GM23248 (cell line): ENCODE measurements at places on chromosomes 5 and 9. TPM values are rescaled to one million over a fixed set of nuclear protein-coding genes. Genes with fewer than 3 reads are reported as not detected.
A peak's percentile ranks its signal among the peaks of the same experiment; 100 is the strongest.

- DNase-seq: no peak
- no peaks in the 10 kb centered on the region for H3K36me3 ChIP-seq
- no peaks in the 10 kb centered on the region for H3K4me1 ChIP-seq
- H3K27me3 ChIP-seq: peaks cover 22% of the 10 kb centered on the region
Observed at GRCh38 chr5:36751886-36752285, 124.7 kb upstream of the NIPBL start.

- no peaks in the 10 kb centered on the region for H3K27me3 ChIP-seq
- no peaks in the 10 kb centered on the region for H3K4me1 ChIP-seq
- DNase-seq: no peak
- H3K27ac ChIP-seq: no peak overlapping the region
- H3K36me3 ChIP-seq: no peaks in the 10 kb centered on the region
- no peak overlapping the region for H3K4me3 ChIP-seq
Observed at GRCh38 chr9:79425840-79426239, 145.9 kb upstream of the TLE4 start.

DNA sequence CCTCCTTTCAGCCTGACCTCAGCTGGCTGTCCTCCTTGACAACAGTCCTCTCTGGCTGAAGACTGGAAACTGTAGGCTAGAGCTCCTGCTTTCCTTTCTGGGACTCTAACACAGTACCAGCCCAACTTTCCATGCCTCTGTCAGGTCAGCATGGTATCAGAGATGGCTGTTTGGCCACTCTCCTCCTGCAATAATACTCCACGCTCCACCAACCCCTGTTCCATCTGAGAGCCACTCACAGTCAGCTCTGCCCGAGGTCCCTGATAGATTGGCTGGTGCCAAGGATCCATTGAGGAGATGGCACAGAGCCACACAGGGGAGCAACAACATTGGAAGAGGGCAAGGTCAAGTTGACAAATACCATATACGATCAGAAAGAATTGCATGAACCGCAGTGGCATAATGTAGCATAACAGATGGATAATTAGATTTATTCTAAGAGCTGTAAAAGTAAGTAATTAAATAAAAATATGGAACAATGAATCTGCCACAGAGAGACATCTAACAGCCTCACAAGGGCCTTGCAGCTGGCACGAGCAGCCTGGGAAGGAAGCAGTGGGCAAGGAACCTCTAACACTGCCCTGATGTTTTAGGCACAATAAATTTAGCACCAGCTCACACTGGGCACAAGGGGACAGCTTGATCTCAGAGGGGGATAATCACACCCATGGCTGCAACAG is 94.3 kb upstream of the LRRTM2 start:
- no peak overlapping the region for H3K27ac ChIP-seq
- H3K27me3 ChIP-seq: no peaks in the 10 kb centered on the region
- peaks cover 22% of the 10 kb centered on the region for H3K4me1 ChIP-seq

DNA sequence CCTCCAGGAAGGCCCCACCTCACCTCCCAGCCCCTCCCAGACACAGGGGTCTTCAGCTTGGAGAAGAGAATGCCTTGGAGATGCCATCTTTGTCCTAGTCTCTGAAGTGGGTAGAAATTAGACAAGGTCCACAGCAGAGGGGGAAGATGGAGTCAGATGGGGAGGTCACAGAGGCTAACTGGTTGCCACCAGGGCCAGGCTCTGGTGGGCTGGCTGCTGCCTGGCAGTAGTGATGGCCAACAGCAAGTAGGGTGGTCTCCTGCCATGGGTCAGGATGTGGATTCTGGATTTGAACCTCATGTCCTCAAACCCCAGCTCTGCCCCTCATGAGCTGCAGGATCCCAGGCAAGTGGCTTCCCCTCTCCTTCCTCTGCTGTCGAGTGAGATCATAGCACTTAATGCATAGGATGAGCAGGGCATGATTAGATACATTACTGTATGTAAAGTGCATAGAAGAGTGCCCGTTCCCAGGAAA is 38.7 kb upstream of the NEK6 start:
- no peaks in the 10 kb centered on the region for H3K27me3 ChIP-seq
- H3K27ac ChIP-seq: no peak overlapping the region
- H3K4me3 ChIP-seq: no peak overlapping the region

GRCh38 chr9:111799915-111800526 is 5.3 kb upstream of the SHOC1 start:
- H3K27me3 ChIP-seq: no peaks in the 10 kb centered on the region
- H3K27ac ChIP-seq: no peak overlapping the region
- H3K4me1 ChIP-seq: no peaks in the 10 kb centered on the region
- H3K36me3 ChIP-seq: no peaks in the 10 kb centered on the region
- DNase-seq: no peak

DNA sequence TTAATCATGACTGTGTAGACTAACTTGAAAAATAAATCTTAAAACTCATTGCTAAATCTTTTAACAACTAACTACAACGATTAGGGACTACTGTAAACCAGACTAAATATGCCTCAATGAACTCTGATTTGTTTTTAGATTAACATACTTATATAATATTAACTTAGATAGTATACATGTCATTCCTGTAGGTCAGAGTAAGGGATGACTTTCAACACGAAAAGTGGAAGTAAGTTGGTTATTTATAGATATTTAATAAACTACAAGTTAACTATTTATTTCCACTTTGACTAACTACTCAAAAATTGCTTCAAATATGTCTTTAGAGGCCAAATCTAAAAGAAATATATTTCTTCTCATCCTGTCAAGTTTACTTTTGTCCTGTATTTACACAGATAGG is 795.6 kb downstream of the PTPRD start:
- no peak for DNase-seq
- H3K27me3 ChIP-seq: no peaks in the 10 kb centered on the region
- no peak overlapping the region for H3K27ac ChIP-seq
- no peak overlapping the region for H3K4me3 ChIP-seq
- H3K36me3 ChIP-seq: no peaks in the 10 kb centered on the region

DNA sequence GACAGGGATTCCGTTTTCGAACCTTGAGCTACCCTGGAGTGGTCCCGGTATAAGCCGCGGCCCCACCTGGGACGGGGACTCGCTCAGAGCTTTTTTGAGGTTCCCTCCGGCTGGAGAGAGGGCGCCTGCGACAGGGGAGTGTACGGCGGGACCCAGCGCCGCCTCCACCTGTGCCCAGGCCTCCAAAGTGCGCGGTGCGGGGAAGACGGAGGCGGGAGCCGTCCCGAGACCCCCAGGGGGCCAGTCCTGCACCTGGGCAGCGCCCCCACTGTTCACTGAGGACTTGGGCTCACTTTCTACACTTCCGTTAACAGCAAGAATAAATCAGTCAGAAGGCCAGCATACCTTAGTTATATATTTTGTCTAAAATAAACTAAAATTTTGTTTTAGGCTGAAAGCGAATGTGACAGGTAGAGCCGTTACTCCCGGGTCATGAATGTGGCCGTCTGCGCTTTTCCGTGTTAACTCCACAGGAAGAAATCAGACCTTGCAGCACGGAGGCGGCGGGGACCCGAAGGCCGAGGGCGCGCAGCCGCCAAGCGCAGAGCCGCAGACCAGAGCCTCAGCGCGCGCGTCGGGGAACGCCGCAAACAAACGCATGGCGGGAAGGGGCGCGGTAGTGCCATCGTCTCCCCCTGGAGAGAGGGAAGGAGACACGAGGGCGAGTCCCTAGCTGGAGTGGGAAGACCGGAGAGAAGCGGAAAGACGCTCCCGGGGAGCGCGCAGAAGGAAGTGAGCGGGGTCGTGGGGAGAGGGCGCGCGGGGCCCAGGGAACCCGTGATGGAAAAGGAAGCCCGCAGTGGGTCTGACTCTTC is 14.1 kb downstream of the TRIM7 start:
- DNase-seq: peak; percentile 72
- no peaks in the 10 kb centered on the region for H3K4me1 ChIP-seq
- no peaks in the 10 kb centered on the region for H3K27me3 ChIP-seq
- peak overlapping the region; percentile 87 for H3K4me3 ChIP-seq
- H3K27ac ChIP-seq: no peak overlapping the region

DNA sequence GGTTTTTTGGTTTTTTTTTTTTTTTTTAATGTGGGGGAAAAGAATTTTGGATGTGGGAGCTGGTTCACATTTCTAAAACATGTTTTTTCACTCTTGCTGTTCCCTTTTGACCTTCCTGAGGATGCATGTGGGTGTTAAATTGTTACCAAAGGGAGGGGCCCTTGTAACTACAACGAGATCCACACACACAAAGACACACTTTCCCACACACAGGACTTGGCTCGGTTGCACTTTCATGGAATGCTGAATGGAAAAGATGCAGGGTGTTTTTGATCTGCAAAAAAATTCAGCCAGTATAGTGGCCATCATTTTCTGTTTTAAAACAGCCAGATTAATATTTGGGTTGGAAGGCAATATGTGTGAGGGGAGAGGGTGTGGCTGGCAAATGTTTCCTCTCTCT is 576.9 kb downstream of the EBF1 start:
- no peaks in the 10 kb centered on the region for H3K36me3 ChIP-seq
- peak overlapping the region; percentile 83 for H3K27ac ChIP-seq
- H3K27me3 ChIP-seq: no peaks in the 10 kb centered on the region
- H3K4me3 ChIP-seq: peak overlapping the region; percentile 72
- peak; percentile 59 for DNase-seq

Gene IL5
- not detected in 2 replicates for total RNA-seq

Gene LCN1
- not detected in 2 replicates for total RNA-seq

GRCh38 chr5:96235008-96235910 is 197.8 kb downstream of the PCSK1 start:
- H3K4me1 ChIP-seq: peaks cover 14% of the 10 kb centered on the region
- H3K36me3 ChIP-seq: no peaks in the 10 kb centered on the region
- no peak for DNase-seq
- no peak overlapping the region for H3K4me3 ChIP-seq
- peak overlapping the region; percentile 14 for H3K27ac ChIP-seq

GRCh38 chr5:9440517-9440916 is 105.4 kb downstream of the SEMA5A start:
- 0 out of 2 replicates have a peak overlapping the region, but pooled peaks have one; percentile 18 for H3K4me3 ChIP-seq
- H3K27ac ChIP-seq: peak overlapping the region; percentile 60
- peak; percentile 73 for DNase-seq
- no peaks in the 10 kb centered on the region for H3K27me3 ChIP-seq
- peaks cover 5% of the 10 kb centered on the region; the same call in 1 of the 2 replicates for H3K36me3 ChIP-seq

DNA sequence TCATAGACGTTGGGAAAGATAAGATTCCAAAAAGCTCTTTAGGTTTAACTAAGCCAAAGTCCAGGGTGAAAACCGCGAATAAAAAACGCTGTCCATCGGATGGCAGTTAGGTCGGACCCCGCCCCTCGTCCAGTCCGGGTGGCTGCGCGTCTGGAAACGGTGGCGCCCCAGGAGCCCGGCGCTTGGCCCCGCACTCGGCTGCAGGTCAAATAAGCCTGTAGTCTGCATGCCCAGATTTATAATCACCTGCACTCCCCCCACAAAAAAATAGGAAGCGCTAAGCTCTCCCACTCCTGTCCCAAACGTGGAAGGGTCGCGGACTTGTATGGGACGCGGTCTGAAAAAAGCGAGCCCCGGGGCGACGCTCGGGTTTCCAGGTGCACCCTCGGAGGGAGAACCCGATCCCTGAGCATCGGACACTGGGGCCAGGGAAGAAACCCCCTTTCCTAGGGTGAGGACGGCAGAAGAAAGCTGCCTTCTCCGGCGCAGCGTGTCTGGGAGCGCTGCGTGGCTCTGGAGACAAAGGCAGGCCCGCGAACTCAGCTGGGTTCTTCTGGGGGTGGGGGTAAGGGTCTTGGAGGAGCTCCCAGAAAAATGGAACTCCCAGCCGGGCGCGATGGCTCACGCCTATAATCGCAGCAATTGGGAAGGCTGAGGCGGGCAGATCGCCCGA is 923 bp upstream of the ZBTB5 start:
- no peaks in the 10 kb centered on the region for H3K27me3 ChIP-seq
- H3K4me1 ChIP-seq: peaks cover 17% of the 10 kb centered on the region
- peak overlapping the region; percentile 98 for H3K27ac ChIP-seq
- no peaks in the 10 kb centered on the region for H3K36me3 ChIP-seq

Gene MOB3B
- total RNA-seq: not detected in 2 replicates

Gene SLC25A2
- total RNA-seq: not detected in 2 replicates

DNA sequence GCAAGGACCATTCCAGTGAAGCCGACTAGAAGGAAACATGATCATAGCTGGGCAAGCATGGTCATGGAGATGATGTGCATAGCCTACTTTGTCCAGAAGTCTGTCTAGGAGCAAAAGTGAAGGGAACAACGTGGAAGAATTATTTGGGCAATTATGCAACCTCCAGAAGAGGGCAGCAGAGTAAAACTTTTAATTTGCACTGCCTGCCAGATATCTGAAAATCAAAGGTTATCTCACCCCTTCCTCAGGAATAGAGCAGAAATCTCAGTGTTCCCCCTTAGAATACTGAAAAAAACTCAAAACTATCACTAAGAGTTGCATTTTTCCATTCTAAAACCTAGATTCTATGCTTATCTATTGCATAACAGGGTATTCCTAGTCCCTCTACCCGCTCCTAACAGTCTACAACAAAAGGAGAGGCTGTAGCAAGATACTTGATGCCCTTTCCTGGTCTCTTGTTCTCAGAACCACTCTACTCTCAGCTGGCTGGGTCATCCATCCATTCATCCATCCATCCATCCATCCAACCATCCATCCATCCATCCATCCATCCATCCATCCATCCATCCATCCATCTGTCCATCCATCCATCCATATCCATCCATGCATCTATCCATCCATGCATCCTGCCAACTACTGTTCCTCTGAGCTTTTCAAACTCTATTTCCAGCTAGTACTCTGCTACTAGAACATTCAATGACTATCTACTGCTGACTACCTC is 8.4 kb upstream of the SETD9 start:
- no peaks in the 10 kb centered on the region for H3K36me3 ChIP-seq
- no peaks in the 10 kb centered on the region for H3K27me3 ChIP-seq
- peak; percentile 64 for DNase-seq
- peaks cover 4% of the 10 kb centered on the region; the same call in 1 of the 2 replicates for H3K4me1 ChIP-seq

DNA sequence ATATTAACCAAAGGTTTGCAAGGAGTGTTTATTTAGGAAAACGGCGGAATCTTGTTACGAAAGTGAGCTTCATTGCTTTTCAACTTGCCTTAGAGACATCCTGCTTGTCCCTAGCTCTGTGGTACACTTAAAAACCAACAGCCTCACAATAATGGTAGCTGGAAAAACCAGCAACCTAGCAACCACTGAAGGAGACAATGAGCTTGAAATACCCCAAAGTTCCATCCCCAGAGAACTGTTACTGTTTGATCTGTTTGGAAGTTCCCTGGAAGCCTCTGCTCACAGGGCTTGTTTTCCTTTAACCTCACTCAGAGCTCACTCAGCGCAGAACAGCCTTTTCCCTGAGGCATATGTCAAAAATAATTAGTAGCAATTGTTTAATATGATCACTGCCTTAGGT is 43.2 kb downstream of the SH3TC2 start:
- H3K36me3 ChIP-seq: no peaks in the 10 kb centered on the region
- H3K4me3 ChIP-seq: no peak overlapping the region
- no peaks in the 10 kb centered on the region for H3K4me1 ChIP-seq
